ENCODE measurements at places on chromosomes 16 and 17.

GRCh38 chr17:82615084-82616020 lies 32.9 kb downstream of the WDR45B start:
- no peak for DNase-seq

DNA sequence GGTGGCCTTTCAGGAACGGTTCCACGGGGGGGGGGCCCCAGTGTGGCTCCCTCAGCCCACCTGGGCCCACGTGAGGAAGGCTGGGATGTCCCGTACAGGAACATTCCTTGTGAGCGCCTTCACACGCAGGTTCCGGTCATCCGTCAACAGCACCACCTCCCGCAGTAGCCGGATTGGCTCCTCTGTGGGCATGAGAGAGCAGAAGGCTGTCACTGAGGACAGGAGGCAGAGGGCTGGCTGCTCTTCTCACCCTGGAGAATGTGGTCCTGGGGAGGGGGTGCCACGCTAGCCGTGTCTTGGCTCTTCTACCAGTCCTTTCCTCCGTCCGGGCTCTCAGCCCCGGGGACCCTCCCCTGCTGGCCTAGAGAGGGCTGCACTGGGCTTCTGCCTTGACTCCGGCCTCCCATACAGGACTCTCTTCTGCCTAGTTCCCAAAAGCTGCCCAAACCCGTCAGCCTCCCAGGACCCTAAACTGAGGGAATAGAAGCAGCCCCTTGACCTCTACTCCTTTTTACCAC lies 6.6 kb downstream of the HIC1 start:
- DNase-seq = no peak

- DNase-seq = no peak
Measured at GRCh38 chr17:74785981-74786360, 9.8 kb upstream of the NAT9 start.

- no peak for DNase-seq
Measured at GRCh38 chr16:56895813-56896212, 30.8 kb downstream of the SLC12A3 start.

- DNase-seq = no peak
Measured at GRCh38 chr16:88550246-88550661, 19.9 kb upstream of the ZC3H18 start.

- no peak for DNase-seq
Measured at GRCh38 chr16:66774981-66775380, 23.6 kb upstream of the DYNC1LI2 start.

- no peak for DNase-seq
Measured at GRCh38 chr16:88923926-88924833, 52.8 kb downstream of the CBFA2T3 start.

- DNase-seq = peak; percentile 47
Measured at GRCh38 chr17:66301864-66302741, at the start of gene PRKCA. TSS of gene PRKCA (plus strand) at chr17:66302613.

DNA sequence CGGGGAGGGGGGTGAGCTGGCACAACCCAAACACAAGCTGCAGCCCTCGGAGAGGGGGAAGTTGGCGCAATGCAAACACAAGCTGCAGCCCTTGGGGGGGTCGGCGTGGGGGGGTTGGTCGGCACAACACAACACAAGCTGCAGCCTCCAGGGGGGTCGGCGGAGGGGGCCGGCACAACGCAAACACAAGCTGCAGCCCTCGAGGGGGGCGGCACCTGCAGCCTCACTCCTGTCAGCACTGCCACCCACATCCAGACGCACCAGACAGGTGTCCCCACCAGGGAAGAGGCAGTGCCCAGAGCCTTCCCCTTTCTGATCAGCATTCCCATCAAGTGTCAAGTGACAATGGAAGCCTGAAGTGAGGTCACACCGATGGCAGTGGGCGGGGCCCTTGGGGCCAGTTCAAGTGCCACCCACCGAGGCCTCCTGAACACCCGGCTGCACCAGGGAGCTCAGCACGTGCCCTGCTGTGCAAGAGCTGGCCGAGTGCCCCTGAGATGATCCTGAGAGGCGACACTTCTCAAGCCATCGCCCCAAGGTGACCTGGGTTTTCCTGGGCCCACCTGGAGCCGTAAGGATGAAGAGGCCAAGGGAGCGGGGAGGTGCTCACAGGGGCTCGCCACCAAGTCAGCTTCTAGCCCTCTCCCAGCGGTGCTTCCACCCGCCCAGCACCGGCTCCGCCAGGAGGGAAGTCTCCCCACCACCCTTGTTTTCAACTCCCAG lies 59.3 kb downstream of the KLHDC4 start:
- DNase-seq = no peak

DNA sequence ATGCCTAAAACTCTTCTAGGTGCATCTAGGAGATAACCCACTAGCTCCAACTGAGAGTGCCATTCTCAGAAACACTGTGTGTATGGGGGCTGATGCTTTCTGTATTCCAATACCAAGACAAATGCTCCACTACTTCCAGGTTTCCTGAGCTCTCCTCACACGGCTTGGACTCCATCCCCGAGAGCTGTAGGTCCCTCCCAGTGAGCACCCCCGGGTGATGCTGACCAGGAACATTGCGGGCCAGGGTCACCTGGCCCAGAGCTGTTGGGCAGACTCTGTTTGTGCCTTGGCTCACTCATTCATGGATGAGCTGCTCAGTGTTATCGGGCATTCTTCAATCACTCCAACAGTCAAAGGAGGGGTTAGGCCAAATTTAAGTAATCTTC lies 7.0 kb downstream of the CUEDC1 start:
- no peak for DNase-seq

DNA sequence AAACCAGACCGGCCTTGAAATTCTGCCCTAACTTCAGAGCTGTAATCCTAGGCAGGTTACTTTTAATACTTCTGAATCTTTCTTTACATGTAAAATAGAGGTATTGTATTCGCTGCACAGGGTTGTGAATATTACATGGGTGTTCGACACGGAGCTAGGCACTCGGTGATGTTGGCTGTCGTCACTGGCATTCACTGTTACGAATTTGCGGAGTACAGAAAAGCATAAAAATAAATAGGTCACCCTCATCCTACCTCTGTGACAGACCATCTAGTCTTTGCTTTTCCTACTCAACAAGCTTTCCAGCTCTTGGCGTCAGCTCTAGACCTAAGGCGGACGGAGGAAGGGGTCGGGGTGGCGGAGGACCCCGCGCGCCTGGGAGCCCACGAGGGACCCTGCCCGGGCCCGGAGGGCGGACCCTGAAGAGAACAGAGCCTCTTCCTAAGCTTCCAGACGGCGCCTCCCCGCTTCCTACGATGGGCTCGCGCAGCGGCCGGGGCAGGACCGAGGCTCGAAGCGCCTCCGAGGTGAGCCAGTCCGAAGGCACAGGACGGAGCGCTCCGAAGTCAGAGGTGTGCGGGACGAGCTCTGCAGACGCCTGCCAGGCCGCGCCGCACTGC lies 879 bp upstream of the SPG7 start:
- no peak for DNase-seq

GRCh38 chr16:58843675-58844074 lies 109.6 kb upstream of the GOT2 start:
- no peak for DNase-seq
